CD4-positive, alpha-beta T cell (primary cell): ENCODE measurements at places on chromosomes 2 and 18.

DNA sequence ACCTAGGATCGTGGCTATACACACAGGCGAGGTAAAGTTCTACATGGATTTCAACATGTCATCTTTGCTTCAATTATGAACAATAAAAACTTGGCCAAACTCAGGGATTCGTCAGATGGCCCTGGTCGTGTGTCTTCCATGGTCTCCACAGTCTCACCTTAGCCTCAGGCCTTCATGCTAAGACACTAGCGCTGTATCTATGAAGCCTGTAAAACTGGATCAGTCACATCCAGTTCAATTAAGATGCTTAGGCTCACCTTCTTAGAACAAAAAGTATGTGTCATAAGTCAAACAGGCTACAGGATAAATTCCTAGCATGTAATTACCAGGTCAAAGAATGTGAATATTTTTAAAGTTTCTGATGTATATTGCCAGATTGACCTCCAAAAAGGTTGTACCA lies 113.7 kb upstream of the NRP2 start:
- DNase-seq: no peak

GRCh38 chr2:152582081-152582480 lies 135.2 kb downstream of the PRPF40A start:
- DNase-seq: no peak

DNA sequence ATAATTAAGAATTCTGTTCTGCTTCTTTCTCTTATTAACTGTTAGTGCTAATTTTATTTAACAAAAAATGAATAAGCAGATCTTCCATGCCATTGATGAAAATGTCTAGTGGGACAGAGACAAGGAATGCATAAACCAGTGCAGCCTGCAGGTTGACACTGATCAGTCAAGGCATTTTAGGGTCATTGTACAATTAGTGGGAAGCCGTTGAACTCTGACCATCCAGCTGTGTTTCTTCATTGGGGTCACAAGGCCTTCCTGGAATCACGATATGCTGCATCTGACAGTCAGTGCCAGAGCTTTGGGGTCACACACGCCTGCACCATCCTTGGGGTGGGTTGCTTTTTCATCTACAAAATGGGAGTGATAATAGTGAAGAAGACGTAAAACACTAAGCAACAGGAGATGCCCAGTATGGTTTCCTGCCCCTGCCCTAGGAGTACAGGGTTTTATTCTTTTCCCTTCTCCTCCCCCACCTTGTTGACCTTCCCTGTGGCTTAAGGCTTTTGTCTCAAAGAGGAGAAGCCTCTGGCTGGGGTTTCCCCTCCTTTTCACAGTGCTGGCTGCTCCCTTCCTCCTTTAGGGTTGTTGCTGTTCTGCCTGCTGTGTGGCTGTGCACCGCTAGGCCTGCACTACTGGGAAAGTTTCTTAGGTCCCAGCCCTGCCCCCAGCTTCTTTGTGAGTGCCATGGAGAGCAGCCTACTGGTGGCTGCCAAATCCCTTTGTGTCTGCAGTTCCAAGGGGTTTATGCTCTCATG lies 245.6 kb downstream of the TPGS2 start:
- DNase-seq: no peak

- no peak for DNase-seq
Measured at GRCh38 chr2:105262651-105263091, 21.1 kb downstream of the GPR45 start.

DNA sequence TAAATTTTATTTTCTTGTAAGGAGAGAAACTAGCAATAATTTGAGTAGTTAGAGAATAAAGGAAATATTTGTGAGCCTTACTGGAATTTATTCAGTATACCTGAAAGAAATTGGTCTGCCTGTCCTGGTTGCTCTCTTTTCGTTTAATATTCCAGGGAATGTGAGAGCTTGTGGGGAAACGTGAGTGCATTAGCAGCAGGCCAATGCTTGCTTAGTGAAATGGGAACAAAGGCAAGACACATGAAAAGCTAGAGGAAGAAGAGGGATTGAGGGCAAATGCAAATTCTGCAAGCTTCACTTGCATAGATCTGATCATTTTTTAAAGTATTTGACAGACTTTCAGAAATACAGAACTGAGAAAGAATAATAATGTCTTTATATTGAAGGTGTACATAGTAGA lies 111.0 kb downstream of the ERBB4 start:
- no peak for DNase-seq

DNA sequence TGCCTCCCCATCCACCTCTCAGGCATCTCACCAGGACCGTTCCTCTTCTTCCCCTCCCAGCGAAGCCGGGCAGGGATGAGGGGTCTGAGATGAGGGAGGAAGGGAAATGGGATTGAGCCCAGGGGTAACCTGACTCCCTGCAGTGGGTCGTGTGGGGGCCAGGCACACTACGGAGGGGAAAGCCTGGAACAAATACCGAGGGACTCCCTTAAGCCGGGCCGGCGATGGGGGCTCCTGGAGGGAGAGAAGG lies 250 bp upstream of the SPEG start:
- no peak for DNase-seq

DNA sequence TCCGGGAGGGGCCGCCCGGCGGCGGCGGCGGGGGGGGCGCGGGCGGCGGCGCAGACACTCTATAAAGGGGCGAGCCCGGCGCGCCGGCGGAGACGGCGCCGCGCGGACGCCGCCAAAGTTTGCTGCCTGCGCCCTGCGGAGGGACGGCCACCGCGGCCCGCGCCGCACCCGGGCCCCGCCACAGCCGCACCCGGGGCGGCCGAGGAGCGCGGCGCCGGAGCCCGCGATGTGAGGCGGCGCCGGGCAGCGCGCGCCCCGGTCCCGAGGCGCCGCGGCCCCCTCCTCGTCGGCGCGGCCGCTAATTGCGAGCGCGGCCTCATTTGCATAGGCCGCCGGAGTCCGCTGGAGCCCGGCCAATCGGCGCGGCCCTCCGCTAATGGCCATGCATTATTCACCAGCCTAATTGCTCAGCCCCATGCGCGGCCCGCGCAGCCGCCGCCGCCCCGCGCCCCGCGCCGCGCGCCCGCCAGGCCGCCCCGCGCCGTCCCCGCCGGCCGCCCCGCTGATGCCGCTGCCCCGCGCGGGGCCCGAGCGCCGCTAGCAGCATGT lies at the start of gene SALL3:
SALL3 (plus strand) TSS at position 89 of the 549 bp plus-strand sequence; CDS start at position 546, 457 bp downstream.
- no peak for DNase-seq

DNA sequence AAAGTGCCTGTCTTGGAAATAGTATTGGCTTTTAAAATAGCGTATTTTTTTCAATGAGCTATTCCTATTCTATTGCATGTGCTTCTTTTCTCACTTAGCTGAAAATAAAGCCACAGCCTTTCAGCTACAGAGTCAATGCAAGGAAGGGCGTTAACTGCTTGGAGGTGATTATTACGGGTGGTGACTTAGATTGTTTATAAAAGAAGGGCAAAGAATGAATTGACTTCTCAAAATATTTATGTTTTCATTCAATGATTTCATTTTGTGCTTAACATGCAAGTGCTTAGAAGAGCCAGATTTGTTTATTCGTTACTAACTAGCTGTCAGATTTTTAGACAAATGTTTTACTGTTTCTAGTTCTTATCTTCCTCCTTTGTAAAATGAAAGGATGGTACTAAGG lies 2.8 kb upstream of the CHN1 start:
- no peak for DNase-seq

- DNase-seq: no peak
Measured at GRCh38 chr2:30029804-30030203, 108.4 kb upstream of the ALK start.

GRCh38 chr2:240627736-240628506 lies 2.6 kb downstream of the GPR35 start:
- no peak for DNase-seq

DNA sequence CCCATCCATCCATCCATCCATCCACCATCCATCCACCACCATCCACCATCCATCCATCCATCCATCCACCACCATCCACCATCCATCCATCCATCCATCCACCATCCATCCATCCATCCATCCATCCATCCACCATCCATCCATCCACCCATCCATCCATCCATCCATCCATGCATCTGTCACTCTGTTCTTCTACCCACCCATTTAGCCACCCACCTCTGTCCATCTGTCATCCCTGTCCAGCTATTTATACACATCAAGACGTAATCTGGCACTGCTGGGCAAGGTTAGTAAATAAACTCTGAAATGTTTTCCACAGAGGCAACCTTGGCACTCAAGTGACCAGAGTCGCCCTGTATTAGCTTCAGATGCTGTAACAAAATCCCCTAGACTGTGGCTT lies 120.9 kb downstream of the RTP5 start:
- no peak for DNase-seq

GRCh38 chr2:196555726-196556125 lies 83.8 kb upstream of the CCDC150 start:
- no peak for DNase-seq

DNA sequence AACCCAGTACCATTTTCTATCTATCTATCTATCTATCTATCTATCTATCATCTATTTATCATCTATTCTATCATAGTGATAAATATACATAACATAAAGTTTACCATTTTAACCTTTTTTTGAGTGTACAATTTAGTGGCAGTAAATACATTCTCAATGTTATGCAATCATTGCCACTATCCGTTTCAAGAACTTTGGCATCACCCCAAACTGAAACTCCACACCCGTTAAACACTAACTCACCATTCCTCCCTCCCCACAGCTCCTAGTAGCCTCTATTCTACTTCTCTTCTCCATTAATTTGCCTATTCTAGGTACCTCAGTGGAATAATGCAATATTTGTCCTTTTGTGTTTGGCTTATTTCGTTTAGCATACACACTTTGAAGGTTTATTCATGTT lies 82.5 kb upstream of the KCNE4 start:
- no peak for DNase-seq

DNA sequence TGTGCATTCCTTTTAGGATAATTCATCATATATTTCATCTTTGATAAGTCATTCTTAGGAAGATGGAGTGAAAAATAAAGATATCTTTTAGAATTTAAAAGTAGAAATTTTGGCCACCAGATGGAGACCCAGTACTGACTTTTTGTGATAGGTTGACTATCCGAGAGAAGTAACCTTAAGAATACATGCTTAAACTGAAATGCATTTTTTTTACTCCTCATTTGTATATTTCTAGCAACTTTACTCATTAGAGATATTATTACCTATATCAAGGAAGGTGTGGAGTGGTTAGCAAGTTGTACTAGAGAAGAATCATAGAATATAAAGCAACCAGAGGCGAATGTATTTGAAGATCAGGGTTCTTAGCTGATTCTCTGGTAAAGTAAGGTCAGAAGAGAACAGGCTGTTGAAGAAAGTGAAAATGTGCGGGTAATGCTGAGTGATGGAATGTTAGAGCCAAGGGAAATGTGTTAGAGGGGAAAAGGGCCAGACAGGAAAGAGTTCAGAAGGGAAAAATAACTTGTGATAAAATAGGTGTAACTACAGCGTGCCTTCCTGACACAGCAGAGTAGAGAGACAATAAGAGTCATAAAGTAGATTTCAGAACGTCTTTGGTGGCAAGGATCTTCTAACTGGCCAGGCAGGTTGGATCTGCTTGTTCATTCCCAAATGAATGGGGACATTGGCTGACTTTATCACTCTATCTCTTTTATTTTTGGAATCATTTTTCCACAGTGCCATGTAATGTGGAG lies 52.3 kb downstream of the TDRD15 start:
- no peak for DNase-seq

GRCh38 chr2:240797914-240798313 lies 22.1 kb downstream of the KIF1A start:
- no peak for DNase-seq

DNA sequence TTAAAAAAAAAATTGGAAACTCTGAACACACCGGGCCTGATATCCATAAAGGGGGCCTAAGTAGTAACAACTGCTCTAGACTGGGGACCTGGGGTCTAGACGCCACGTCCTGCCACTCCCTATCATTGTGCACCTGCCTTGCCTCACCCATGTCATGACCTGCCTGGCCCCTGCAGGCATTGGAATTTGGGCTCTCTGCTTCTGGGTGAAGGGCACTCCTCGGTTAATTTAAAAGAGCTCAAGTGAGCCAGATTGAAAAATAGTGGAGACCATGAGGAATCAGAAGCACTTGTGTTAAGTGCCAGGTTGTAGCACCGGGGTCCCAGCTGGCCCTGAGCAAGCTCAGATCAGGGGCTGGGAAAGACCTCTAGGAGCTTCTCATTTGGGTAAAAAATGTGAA lies 48.1 kb downstream of the SLC4A1AP start:
- DNase-seq: no peak

- DNase-seq: no peak
Measured at GRCh38 chr2:177161741-177162460, 50.7 kb upstream of the HNRNPA3 start.

GRCh38 chr2:69952336-69953115 lies 8.9 kb downstream of the ASPRV1 start:
- no peak for DNase-seq

DNA sequence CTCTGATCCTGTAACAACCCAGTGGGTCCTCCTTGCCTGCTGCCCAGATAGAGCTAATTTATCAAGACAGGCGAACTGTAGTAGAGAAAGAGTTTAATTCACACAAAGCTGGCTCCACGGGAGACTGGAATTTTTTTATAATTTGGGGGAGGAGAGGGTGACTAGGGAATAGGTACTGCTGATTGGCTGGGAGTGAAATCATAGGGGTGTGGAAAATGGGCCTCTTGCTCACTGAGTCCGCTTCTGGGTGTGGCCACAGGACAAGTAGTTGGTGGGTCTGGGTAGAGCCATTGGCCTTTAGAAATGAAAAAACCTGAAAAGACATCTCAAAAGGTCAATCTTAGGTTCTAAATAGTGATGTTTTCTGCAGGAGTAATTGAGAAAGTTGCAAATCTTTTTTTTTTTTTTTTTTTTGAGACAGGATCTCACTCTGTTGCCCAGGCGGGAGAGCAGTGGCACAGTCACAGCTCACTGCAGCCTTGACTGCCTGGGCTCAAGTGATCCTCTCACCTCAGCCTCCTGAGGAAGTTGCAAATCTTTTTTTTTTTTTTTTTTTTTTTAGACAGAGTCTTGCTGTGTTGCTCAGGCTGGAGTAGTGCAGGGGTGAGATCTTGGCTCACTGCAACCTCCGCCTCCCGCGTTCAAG lies 14.4 kb upstream of the UGGT1 start:
- DNase-seq: no peak

DNA sequence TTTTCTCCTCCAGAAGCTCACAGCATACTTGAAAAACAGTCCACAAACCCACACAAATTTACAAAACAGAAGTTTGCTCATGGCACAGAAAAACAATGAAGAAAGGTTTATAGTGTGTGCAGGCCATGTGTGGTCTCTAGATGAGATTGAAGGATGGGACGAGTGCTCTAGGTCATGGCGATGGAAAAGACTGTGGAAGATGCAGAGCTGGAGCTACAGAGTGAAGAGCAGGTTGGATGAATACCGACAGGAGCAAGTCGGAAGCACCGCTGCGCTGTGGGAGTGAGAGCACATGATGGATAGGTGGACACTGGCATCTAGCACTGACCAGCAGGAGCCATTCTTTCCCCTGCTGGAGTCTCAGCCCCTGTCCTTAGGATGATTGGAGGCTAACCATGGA lies 534.7 kb upstream of the RAB6C start:
- no peak for DNase-seq

DNA sequence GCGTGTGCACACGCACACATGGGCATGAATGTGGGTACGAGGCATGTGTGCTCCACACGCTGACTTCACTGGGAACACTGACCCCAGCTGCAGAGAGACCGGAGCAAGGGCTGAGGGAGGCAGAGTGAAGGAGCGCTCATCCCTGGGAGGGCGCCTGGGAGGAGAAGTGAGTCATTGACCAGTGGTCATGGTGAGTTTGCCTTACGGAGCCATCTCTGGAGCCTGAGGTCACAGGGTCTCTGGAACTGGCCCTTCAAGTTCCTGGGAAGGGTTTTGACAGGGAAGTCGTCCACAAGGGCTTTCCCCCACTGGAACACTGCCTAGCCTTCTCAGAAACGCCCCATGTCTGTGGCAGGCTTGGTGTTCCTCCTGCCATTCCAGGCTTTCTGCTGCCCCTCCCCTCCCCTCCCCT lies 14.3 kb upstream of the TMEM185B start:
- no peak for DNase-seq
